A375 (cell line): ENCODE measurements at places on chromosomes 12 and 14. TPM values are rescaled to one million over a fixed set of nuclear protein-coding genes. Genes with fewer than 3 reads are reported as not detected.

METTL1 gene
- 24.6 and 27.6 TPM in 2 replicates for total RNA-seq

REM2 gene
- 0.11 and 0.57 TPM in 2 replicates for total RNA-seq

STYK1 gene
- 0.29 and 0.87 TPM in 2 replicates for total RNA-seq

DLGAP5 gene
- 22.5 and 27.4 TPM in 2 replicates for total RNA-seq

C12orf50 gene
- not detected in 2 replicates for total RNA-seq

INHBC gene
- not detected in 2 replicates for total RNA-seq

PGF gene
- total RNA-seq = 3.7 and 5.1 TPM in 2 replicates
